GM12878 (cell line): ENCODE measurements at places on chromosomes 1 and 21. TPM values are rescaled to one million over a fixed set of nuclear protein-coding genes. Genes with fewer than 3 reads are reported as not detected.
A peak's percentile ranks its signal among the peaks of the same experiment; 100 is the strongest.

DNA sequence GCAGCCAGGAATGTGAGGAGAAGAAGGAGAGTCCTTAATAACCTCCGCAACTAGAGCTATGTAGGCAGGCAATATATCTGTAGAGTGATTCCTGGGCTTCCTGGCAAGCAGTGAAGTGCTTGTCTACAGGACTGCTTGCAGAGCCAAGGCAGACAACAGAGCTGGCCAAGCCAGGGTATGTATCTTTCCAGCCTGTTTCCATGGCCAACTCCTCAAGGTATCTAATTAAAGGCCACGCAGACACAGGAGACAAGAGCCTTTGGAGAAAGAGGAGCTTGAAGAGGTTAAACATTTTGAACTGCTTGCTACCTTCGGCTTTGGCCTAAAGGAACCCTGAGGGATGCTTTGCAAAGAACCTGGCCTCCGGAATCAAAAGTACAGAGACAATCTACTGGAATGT lies 137.4 kb downstream of the PIGK start:
- no peak overlapping the region for H3K27ac ChIP-seq
- no peak for DNase-seq
- no peak overlapping the region for H3K4me3 ChIP-seq
- no peaks in the 10 kb centered on the region for H3K36me3 ChIP-seq
- no peaks in the 10 kb centered on the region; the same call in 1 of the 2 replicates for H3K27me3 ChIP-seq
- H3K4me1 ChIP-seq, result no peaks in the 10 kb centered on the region

Gene AVPR1B
- polyA plus RNA-seq, result not detected in 2 replicates

Gene RGS4
- not detected in 2 replicates for polyA plus RNA-seq

Gene PLCH2
- not detected in 2 replicates for polyA plus RNA-seq

- no peak for DNase-seq
- no peaks in the 10 kb centered on the region for H3K36me3 ChIP-seq
- H3K27me3 ChIP-seq, result peaks cover 4% of the 10 kb centered on the region; the same call in 1 of the 2 replicates
- no peak overlapping the region for H3K27ac ChIP-seq
- H3K4me3 ChIP-seq, result no peak overlapping the region
- H3K4me1 ChIP-seq, result no peaks in the 10 kb centered on the region
Observed at GRCh38 chr1:153400244-153400643, 9.4 kb upstream of the S100A8 start.

Gene CD84
- 7.5 and 8.2 TPM in 2 replicates for polyA plus RNA-seq

DNA sequence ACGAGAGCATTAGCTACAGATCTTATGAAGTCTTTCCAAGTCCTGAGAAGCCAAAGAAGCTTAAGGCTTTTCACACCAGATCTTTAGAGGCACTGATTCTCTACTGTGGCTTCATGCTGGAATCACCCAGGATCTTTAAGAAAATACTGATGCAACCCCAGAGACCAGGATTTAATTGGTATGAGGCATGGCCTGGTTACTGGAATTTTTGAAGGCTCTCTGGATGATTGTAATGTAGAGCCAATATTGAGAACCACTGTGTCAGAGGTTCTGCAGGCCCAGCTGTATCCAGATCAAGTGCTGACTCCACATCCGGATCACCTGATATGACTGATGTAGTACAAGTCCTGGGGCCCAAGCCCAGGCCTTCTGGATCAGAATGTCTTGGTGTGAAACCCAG lies 105.7 kb downstream of the PLPPR5 start:
- no peak for DNase-seq
- H3K27ac ChIP-seq, result no peak overlapping the region
- no peaks in the 10 kb centered on the region for H3K27me3 ChIP-seq
- no peaks in the 10 kb centered on the region for H3K4me1 ChIP-seq

- H3K27ac ChIP-seq, result no peak overlapping the region
- no peaks in the 10 kb centered on the region for H3K27me3 ChIP-seq
- H3K4me1 ChIP-seq, result no peaks in the 10 kb centered on the region
- H3K36me3 ChIP-seq, result no peaks in the 10 kb centered on the region
Observed at GRCh38 chr1:159300146-159300545, 2.0 kb upstream of the FCER1A start.

- H3K36me3 ChIP-seq, result no peaks in the 10 kb centered on the region
- no peaks in the 10 kb centered on the region for H3K27me3 ChIP-seq
Observed at GRCh38 chr1:75812065-75812464, 15.4 kb downstream of the MSH4 start.

- no peak for DNase-seq
- H3K27me3 ChIP-seq, result no peaks in the 10 kb centered on the region
- peak within 1 kb of the TSS; percentile 91 for H3K4me3 ChIP-seq
- H3K4me1 ChIP-seq, result peaks cover 25% of the 10 kb centered on the region
- peaks cover 20% of the 10 kb centered on the region for H3K36me3 ChIP-seq
Observed at GRCh38 chr1:228487336-228488124, at the start of gene RNF187. TSS of gene RNF187 (plus strand) at chr1:228487382.

- H3K4me3 ChIP-seq, result no peak overlapping the region
- no peaks in the 10 kb centered on the region for H3K4me1 ChIP-seq
- no peaks in the 10 kb centered on the region for H3K36me3 ChIP-seq
- H3K27ac ChIP-seq, result no peak overlapping the region
Observed at GRCh38 chr1:167297222-167298214, 76.8 kb downstream of the POU2F1 start.

- no peak overlapping the region for H3K4me3 ChIP-seq
- H3K4me1 ChIP-seq, result no peaks in the 10 kb centered on the region
- H3K27ac ChIP-seq, result no peak overlapping the region
- no peak for DNase-seq
Observed at GRCh38 chr1:110184446-110184845, 25.7 kb upstream of the KCNC4 start.

- no peak overlapping the region for H3K4me3 ChIP-seq
- H3K27me3 ChIP-seq, result peaks cover 3% of the 10 kb centered on the region
- H3K36me3 ChIP-seq, result no peaks in the 10 kb centered on the region
- no peaks in the 10 kb centered on the region for H3K4me1 ChIP-seq
Observed at GRCh38 chr1:232555494-232556210, 74.3 kb downstream of the SIPA1L2 start.

Gene FAM163A
- polyA plus RNA-seq, result not detected in 2 replicates

- H3K27ac ChIP-seq, result no peak overlapping the region
- H3K27me3 ChIP-seq, result no peaks in the 10 kb centered on the region
- H3K4me1 ChIP-seq, result no peaks in the 10 kb centered on the region
- no peak for DNase-seq
Observed at GRCh38 chr1:67404212-67404620, 26.0 kb downstream of the SERBP1 start.

DNA sequence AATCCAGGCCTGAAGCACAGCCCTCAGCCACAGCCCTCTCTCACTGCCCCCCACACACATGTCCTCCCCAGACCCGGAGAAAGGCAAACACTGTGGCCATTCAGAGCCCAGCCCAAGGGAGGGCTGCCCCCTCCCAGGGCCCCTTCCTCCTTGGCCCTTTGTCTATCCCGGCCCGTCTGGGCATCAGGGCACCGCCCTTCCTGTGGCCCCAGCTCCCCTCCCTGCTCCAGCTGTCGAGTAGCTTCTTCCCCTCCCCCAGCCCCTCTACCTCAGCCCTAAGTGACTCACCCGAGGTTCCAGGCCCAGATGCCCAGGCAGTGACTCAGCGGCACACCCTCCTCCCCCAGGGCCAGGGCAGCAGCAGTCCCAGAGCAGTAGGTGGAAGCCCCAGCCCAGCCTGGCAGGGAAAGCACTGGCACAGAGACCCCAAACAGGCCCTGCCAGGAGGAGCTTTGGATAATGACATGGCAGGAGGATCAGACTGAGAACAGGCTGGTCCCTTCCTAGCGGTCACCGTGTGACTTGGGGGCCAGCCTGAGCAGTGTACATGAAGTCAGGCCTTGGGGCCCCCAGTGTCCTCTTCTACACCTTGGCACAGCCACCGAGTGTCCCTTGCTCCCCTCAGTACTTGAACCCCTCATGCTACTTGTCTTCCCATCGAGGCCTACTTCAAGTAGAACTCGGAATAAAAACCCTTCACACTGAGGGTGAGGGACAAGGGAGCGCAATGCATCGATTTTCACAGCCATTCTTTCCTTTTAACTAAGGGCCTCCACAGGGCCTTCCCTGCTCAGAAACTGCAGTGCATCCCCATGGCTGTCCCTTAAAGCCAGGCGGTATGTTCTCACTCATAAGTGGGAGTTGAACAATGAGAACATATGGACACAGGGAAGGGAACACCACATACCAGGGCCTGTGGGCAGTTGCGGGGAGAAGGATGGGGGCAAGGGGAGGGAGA lies 1.0 kb upstream of the S100A2 start:
- H3K27ac ChIP-seq, result 0 out of 2 replicates have a peak overlapping the region, but pooled peaks have one; percentile 11
- DNase-seq, result peak; percentile 37
- no peaks in the 10 kb centered on the region for H3K27me3 ChIP-seq
- peaks cover 15% of the 10 kb centered on the region for H3K4me1 ChIP-seq

Gene PHTF1
- 28.8 and 29.2 TPM in 2 replicates for polyA plus RNA-seq

Gene ADCY10
- polyA plus RNA-seq, result not detected in 2 replicates

DNA sequence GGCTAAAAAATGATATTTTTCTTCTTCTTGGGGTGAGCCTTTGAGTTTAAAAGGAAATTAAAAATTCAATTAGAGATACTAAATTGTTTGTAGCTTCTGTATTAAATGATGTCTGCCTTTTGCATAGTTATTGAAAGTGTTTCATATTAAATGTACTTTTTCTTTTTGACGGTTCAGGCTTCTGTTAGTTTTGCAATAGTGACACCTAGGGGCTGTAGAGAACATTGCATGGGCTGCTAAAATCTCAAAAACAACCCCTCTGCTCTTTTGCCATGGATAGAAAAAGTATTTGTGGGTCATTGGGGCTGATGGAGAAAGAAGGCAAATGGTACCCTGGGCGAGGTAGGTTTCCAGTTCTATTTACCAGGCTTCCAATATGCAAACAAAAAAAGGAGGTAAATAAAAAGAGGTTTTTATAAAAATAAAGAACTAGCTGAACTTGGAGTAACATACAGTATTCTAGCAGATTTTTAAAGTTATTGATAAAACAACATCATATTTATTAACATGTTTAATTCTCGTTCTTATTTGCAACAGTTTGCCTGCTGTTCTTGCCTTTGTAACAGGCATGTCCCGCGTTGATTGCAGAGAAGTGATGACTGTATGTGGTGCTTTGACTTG lies 115.4 kb upstream of the HOOK1 start:
- H3K4me1 ChIP-seq, result peaks cover 10% of the 10 kb centered on the region; the same call in 1 of the 2 replicates
- H3K27ac ChIP-seq, result no peak overlapping the region
- no peaks in the 10 kb centered on the region for H3K27me3 ChIP-seq
- H3K4me3 ChIP-seq, result no peak overlapping the region
- no peaks in the 10 kb centered on the region for H3K36me3 ChIP-seq
- DNase-seq, result no peak

GRCh38 chr1:67216401-67216800 lies 50.1 kb downstream of the IL23R start:
- no peak for DNase-seq
- no peaks in the 10 kb centered on the region for H3K27me3 ChIP-seq
- no peak overlapping the region for H3K4me3 ChIP-seq
- H3K27ac ChIP-seq, result no peak overlapping the region
- peaks cover 31% of the 10 kb centered on the region for H3K4me1 ChIP-seq

GRCh38 chr1:41557751-41558455 lies 73.4 kb upstream of the EDN2 start:
- DNase-seq, result no peak
- no peaks in the 10 kb centered on the region; the same call in 1 of the 2 replicates for H3K36me3 ChIP-seq

DNA sequence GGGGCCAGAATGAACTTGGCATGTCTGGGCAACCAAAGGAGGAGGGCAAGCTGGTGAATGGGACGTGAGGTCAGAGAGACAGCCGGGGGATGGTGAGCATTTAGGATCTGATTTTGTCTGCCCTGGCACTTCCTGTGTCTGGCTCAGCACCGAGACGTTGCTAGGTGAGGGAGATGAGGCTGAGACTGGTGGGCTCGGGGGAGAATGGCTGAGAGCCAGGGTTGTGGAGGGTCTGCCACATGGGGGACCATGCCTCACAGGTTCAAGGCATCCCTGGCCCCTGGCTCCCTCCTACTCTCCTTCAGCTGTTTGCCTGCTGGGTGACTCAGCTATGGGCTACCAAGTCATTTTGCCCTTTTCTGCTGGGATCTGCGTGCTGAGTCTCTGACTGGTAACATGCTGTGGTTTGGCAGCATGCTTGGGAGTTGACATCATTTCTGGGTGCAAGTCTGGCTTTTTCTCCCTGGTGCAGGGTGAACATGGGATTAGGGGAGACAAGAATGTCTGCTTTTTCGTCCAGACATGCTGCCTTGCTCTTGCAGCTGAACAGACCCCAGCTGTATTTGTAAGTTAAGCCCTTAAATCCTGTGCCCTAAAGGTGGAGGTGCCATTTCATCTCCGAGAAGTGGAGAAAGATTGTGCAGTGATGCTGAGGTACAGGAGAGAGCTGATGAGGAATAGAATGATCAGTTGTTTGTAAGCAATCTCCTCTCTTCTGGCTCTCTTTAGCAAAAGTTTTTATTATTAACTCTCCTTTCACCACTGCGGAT lies 17.6 kb downstream of the GALNT2 start:
- no peaks in the 10 kb centered on the region for H3K27me3 ChIP-seq
- H3K4me1 ChIP-seq, result peaks cover 8% of the 10 kb centered on the region; the same call in 1 of the 2 replicates
- no peaks in the 10 kb centered on the region for H3K36me3 ChIP-seq
- H3K27ac ChIP-seq, result no peak overlapping the region
- DNase-seq, result no peak

- H3K4me3 ChIP-seq, result peak overlapping the region; percentile 82
Observed at GRCh38 chr1:2231532-2232254, 3.6 kb downstream of the SKI start.

DNA sequence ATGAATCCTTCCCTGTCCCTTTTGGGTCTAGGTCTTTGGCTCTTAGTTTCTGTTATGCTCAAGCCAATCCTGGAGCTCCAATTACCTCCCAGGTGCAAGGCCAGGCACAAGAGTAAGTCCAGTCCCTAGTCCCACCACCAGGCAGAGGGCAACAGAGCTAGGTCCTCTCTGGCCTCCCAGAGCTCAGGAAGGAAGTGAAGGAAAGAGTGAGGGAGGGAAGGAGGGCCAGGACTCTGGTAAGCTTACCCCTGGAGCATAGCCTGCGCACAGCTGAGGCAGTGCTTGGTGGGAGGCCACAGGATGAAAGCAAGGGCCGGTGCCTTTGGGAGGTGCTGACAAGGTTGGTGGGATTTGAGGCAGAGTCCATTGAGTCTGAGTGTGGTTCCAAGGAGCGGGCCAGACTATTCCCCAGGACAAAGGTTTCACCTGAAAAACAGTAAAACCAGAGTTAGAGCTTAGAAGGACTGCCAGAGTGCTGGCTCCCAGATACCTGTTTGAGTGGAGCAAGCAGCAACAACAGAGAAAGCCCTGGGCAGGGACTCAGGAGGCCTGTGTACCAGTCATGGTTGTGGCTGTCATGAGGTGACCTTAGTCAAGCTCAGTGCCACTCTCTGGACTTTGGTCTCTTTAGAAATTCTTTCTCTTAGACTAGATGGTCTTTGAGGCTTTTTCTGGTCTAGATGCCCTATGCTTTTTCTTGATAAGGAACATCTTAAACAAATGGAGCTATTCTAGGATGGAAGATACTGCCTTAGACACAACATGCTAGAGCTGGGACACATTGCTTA lies 15.8 kb upstream of the SLFNL1 start:
- no peak overlapping the region for H3K27ac ChIP-seq
- H3K4me3 ChIP-seq, result no peak overlapping the region
- H3K27me3 ChIP-seq, result no peaks in the 10 kb centered on the region
- peaks cover 2% of the 10 kb centered on the region for H3K36me3 ChIP-seq
- H3K4me1 ChIP-seq, result no peaks in the 10 kb centered on the region

GRCh38 chr1:101190441-101190840 lies 46.4 kb upstream of the S1PR1 start:
- H3K4me1 ChIP-seq, result no peaks in the 10 kb centered on the region
- no peak overlapping the region for H3K27ac ChIP-seq
- no peak for DNase-seq
- no peaks in the 10 kb centered on the region; the same call in 1 of the 2 replicates for H3K27me3 ChIP-seq
- no peak overlapping the region for H3K4me3 ChIP-seq

Gene MPL
- not detected in 2 replicates for polyA plus RNA-seq

Gene KCNAB2
- polyA plus RNA-seq, result 61.8 and 73.2 TPM in 2 replicates

Gene C2CD2
- 4.0 and 4.9 TPM in 2 replicates for polyA plus RNA-seq

Gene GNG12
- polyA plus RNA-seq, result 0.50 and 0.62 TPM in 2 replicates
